Hippocampal formation (tissue), 2 donors: ENCODE measurements at places on chromosomes 7 and 10.
A peak's percentile ranks its signal among the peaks of the same experiment; 100 is the strongest.

DNA sequence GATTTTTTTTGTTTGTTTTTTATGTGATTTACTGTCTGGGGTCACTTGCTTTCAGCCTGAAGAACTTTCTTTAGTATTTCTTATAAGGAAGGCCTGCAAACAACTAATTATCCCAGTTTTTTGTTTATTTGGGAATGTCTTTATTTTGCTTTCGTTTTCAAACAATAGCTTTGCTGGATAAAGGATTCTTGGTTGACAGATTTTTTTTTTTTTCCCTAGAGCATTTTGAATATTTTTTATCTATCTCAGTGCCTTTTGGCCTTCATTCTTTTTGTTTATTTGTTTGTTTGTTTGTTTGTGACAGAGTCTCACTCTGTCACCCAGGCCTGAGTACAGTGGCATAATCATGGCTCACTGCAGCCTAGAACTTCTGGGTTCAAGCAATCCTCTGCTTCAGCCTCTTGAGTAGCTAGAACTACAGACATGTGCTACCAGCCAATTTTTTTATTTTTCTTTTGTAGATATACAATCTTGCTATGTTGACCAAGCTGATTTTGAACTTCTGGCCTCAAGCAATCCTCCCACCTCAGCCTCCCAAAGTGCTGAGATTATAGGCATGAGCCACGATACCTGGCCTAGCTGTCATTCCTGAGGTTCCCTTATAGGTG, 46.3 kb upstream of the FZD9 start:
- DNase-seq, result no peak

DNA sequence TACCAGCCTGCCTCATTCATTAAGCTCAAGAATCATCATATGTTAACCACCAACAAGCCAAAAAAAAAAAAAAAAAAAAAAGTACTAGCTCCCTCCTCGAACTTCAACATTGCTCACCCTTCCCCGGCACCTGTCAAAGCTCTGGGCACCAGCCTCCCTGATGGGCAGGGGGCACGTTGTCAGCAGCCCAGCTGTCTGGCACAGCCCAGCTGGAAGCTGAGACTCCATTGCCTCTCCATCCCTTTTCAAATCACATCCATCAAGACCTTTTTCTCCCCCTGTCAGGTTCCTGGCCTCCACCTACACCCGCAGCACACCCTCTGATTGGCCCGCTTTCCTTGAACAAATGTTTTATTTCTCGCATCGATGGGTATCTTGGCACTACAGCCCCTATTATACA, 913.3 kb upstream of the AUTS2 start:
- DNase-seq, result no peak

DNA sequence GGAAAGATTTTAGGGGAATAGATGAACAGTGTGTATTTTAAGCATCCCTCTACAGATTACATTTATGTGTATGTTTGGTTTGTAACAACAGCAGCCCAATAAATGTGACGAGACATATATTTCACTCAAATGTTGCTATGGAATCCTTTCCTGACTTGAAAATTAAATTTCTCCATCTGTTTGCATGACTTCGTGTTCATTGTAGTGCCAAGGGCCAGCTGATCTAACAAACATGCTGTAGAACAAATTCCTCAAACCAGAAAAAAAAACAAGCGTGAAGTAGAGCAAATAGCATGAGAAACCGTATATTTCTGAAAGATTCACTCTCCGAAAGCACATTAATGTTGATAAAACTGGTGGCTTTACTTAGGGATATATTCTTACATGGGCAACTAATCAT, 87.8 kb downstream of the NRCAM start:
- DNase-seq, result no peak

- DNase-seq, result no peak
Measured at GRCh38 chr10:123515661-123516060, 150.5 kb upstream of the GPR26 start.

GRCh38 chr7:67566101-67566500, 569.5 kb downstream of the TYW1 start:
- peak; percentile 69 for DNase-seq

- no peak for DNase-seq
Measured at GRCh38 chr7:92226981-92227380, 18.7 kb downstream of the KRIT1 start.

- no peak for DNase-seq
Measured at GRCh38 chr7:157271991-157272324, 64.8 kb upstream of the DNAJB6 start.

DNA sequence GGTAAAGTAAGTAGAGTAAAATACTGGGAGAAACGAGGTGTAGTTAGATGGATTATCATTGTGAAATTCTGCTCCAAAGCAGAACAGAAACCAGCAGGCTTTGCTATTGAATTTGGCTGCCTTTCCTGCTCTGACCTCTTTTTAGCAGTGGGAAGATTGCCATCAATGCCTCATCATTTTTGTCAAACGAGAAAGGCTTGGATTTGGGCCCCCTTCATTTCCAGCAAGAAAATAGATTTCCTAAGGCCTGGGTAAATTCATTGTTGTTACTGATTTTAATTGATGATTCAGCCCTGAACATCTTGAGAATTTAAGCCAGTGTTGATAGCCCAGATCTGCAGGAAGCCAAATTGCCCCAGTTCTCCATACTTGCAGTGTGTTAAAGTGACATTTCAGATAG, 35.2 kb upstream of the ASAH2 start:
- DNase-seq, result no peak

DNA sequence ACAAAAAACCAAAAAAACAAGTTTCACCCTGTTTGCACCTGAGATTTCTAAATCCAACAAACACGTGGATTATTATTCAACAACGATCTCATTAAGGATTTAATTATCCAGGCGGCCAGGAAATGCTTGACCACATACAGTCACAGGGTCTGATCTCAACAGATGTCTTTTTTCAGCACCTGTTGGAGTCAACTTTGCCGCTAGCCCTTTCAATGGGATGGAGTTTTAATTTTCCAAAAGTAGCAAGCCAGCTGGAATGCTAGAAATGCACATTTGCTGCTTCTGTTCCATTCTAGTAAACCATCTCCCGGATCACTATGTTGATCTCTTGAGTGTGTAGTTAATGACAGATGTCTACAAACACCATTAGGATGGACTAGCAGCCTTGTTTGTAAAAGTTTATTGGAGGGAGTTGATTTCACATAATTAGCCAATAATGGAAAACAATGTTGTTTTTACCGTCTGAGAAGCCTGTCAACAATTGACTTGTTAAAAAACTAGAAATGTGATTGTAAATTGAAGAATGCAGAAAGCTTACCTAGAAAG, 64.2 kb upstream of the DKK1 start:
- no peak for DNase-seq
